ENCODE measurements at places on chromosomes 12 and 14. TPM values are rescaled to one million over a fixed set of nuclear protein-coding genes. Genes with fewer than 3 reads are reported as not detected.
A peak's percentile ranks its signal among the peaks of the same experiment; 100 is the strongest.

DNA sequence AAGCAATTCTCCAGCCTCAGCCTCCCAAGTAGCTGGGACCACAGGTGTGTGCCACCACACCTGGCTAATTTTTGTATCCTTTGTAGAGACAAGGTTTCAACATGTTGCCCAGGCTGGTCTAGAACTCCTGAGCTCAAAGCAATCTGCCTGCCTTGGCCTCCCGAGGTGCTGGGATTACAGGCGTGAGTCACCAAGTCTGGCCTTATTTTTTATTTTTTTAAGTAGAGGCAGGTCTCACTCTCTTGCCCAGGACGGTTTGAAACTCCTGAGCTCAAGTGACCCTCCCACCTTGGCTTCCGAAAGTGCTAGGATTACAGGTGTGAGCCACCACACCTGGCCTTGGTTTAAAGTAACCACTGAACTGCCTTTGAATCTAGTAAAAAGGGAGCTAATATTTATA is 56.8 kb downstream of the SPPL3 start:
- H3K4me3 ChIP-seq: no peak overlapping the region
- peaks cover 64% of the 10 kb centered on the region for H3K4me1 ChIP-seq
- H3K27me3 ChIP-seq: no peaks in the 10 kb centered on the region
- no peaks in the 10 kb centered on the region for H3K36me3 ChIP-seq
- peak overlapping the region; percentile 40 for H3K27ac ChIP-seq

GRCh38 chr14:54039311-54039710 is 82.7 kb upstream of the BMP4 start:
- H3K36me3 ChIP-seq: no peaks in the 10 kb centered on the region
- no peaks in the 10 kb centered on the region for H3K4me1 ChIP-seq
- no peak overlapping the region for H3K27ac ChIP-seq
- H3K4me3 ChIP-seq: no peak overlapping the region
- no peaks in the 10 kb centered on the region for H3K27me3 ChIP-seq

GRCh38 chr12:40733871-40734270 is 41.6 kb downstream of the CNTN1 start:
- DNase-seq: no peak
- no peaks in the 10 kb centered on the region for H3K36me3 ChIP-seq
- H3K4me1 ChIP-seq: no peaks in the 10 kb centered on the region
- no peaks in the 10 kb centered on the region for H3K27me3 ChIP-seq
- no peak overlapping the region for H3K27ac ChIP-seq

KLRB1 gene
- total RNA-seq: not detected

KRT6B gene
- 5.6 TPM for total RNA-seq

DNA sequence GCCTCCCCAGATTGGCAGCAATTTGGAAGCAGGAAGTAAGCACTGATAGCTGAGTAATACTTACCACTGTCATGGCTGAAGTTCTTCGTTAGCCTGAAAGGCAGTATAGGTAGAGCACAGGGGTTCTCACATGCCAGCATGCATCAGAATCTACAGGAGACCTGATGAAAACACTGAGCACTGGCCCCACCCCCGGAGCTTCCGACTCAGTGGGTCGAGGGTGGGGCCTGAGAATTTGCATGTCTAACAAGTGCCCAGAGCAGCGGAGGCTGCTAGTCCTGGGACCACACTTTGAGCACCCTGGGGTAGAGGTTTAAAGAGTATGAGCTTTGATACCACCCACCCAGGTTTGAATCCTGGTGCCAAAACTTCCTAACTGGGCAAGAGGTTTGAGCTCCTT is 89.6 kb downstream of the FBXW8 start:
- H3K4me3 ChIP-seq: no peak overlapping the region
- DNase-seq: peak; percentile 32
- peaks cover 80% of the 10 kb centered on the region for H3K36me3 ChIP-seq

DNA sequence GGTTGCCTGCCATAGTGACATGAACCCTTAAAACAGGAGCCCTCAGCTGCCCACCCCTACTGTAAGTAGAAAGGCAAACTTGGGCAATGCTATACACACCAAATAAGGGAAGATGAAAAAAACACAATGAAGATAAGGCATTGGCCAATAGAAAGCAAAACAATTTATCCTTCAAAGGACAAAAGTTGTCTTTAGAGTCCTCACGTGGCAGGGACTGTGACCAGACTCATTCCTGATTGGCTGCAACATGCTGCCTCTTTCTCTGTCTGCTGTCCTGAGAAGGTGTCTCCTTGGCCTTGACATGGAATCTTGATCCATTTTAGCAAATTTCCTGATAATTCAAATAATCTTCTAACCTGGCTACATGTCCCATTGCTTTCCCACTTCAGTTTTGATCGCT is 131.9 kb downstream of the GPR135 start:
- H3K4me1 ChIP-seq: peaks cover 8% of the 10 kb centered on the region
- peaks cover 8% of the 10 kb centered on the region for H3K36me3 ChIP-seq
- no peaks in the 10 kb centered on the region for H3K27me3 ChIP-seq

GRCh38 chr14:81269100-81269978 is 48.6 kb upstream of the GTF2A1 start:
- H3K36me3 ChIP-seq: no peaks in the 10 kb centered on the region
- H3K27ac ChIP-seq: no peak overlapping the region
- DNase-seq: peak; percentile 53
- no peaks in the 10 kb centered on the region for H3K4me1 ChIP-seq
- H3K27me3 ChIP-seq: no peaks in the 10 kb centered on the region
